NCI-H524 treated with DMSO at 0.1 percent for 48 hours (cell line): ENCODE measurements at places on chromosomes 4 and X.
A peak's percentile ranks its signal among the peaks of the same experiment; 100 is the strongest.

- peak; percentile 4 for DNase-seq
These were observed 98.2 kb upstream of the PRKX start for GRCh38 chrX:3811331-3812311.

DNA sequence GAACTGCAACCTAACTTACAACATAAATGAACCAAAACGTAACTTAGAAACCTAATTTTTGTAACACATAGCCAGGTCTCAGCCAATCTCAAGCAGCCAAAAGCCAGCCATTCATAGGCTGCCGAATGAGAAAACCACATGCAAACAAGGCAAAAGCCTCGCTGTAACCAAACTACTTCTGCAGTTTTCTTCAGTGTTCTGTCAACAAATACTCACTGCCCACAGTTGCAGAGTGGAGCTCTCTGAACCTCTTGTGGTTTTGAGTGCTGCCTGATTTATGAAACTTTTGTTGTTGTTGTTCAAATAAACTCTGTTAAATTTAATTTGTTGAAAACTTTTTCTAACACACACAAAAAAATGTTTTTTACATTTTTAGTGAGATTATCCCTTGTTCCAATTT lies 251.2 kb downstream of the PAPSS1 start:
- DNase-seq: no peak

GRCh38 chr4:2595952-2596552 lies 59.6 kb downstream of the FAM193A start:
- no peak for DNase-seq

DNA sequence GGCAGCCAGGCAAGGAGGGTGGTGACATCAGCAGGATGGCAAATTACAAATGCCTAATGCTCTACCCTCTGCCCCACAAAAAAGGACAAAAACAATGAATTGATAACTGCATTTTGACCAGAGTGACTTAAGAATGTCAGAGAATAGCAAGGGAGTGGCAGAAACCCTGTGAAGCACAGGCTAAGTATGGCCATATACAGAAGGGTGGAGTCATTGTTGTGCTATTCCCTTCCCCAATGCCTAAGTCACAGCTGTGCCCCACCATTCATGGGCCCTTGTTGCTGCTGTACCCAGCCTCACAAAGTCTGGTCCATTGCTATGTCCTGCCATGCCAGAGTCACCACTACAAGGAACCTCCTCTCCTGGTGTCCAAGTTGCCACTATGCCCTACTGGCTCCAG lies 123.1 kb downstream of the NEK1 start:
- DNase-seq: no peak

DNA sequence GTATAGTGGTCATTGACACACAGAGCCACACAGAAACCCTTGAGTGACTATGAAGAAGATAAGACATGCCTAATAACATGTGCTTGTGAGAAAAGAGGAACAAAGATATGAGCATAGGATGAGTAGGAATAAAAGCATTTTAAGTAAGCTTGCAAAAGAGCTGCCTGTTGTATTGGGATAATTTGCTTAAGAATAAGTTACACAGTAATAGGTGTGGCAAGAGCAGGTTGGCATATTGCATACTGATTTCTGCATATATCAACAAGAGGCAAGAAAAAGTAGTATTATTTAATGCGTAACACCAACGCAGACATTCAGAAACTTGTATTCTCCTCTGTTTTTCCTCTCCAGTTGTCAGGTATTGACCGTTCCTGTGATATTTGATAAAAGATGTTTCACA lies 111.5 kb upstream of the UGT8 start:
- DNase-seq: no peak

- DNase-seq: no peak
These were observed 3.2 kb downstream of the DGKQ start for GRCh38 chr4:970046-970745.

DNA sequence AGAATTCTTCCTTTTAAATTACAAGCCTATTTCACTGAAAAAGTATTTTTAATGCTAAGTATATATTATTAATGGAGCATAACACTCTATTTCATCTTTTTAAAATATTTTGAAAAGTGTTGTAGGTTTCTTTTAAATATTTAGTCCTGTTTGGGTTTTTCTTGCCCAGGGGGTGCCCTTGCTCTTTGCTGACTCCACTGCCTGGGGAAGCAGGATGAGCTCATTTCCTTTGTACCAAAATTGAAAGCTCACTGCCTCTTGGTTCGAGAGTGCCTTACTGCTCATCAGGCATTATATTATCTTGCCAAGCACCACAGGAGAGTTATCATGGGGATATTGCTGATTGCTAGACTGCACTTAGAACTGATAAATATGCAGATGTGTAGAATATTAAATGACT lies 819.2 kb downstream of the PCDH18 start:
- no peak for DNase-seq

DNA sequence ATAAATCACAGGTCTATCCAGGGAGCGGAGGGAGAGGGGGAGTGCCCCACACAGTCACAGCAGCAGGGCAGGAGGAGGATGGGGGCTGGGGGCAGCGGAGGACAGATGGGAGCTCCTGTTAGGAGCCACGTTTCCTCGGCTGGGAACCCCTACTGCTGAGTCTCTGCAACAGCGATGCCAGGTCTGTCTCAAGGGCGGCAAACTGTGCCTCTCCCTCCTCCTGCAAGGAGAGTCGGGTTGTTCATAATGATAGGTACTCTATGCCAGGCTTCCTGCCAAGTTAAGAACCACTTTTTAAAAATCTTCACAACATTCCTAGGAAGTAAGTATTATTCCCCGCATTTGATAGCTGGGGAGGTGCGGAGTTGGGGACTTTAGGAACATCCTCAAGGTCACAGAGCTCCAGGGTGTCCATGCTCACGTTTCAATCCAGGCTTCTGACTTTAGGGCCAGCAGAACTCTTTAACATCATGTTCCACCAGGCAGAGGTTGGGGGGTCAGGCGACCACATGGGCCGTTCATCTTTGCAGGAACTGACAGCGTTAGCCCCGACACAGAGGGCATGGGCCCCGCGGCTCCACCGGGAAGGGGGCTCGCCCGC lies 98.3 kb upstream of the MAML3 start:
- DNase-seq: peak; percentile 67

- no peak for DNase-seq
These were observed 101.0 kb downstream of the GPAT3 start for GRCh38 chr4:83636930-83637329.

GRCh38 chr4:139789096-139789654 lies 123.6 kb downstream of the MGST2 start:
- DNase-seq: no peak

- no peak for DNase-seq
These were observed 672 bp downstream of the TCEAL3 start for GRCh38 chrX:103608306-103608963.

GRCh38 chrX:35098419-35098818 lies 155.8 kb downstream of the FAM47B start:
- DNase-seq: no peak

- DNase-seq: no peak
These were observed 152.0 kb upstream of the SLC4A4 start for GRCh38 chr4:71186566-71187403.

DNA sequence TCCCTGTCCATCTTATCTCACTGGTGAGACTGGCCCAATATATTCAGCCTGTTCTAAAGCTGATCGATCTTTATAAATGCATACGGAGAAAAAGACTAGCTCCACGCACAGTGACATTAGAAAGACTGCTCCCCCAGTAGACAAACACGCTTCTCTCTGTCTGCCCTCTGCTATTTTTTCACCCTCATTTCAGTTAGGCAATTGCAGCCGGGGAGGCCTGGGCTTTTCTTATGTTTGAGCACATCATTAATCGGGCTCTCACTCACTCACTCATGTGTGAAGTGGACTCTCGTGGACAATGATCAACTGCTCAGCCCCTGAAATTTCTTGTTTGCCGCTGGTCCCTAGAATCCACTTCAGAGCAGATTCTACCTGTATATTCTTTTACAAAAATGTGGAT lies 824.7 kb upstream of the TENM3 start:
- DNase-seq: no peak

GRCh38 chrX:102995316-102995715 lies 58.2 kb downstream of the RAB40AL start:
- DNase-seq: no peak

GRCh38 chrX:4710618-4711433 lies 997.4 kb upstream of the PRKX start:
- DNase-seq: no peak

DNA sequence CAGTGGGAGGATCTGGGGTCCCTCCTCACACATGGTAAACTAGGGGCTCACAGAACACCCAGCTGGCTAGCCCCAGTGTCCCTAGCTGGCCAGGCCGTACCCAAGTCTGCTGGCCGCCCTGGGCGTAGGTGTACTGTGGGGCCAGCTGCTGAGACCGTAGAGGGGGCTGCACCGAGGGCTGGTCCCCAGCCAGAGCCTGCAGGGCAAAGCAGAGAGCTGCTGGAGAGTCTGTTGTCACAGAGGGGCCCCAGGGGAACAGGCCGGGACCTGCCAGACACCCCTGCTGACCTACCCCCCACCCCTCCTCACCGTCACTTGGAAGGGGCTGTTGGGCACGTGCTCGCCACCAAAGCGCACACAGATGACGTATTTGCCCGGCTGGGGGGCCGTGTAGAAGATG lies 19.9 kb downstream of the FLNA start:
- DNase-seq: no peak

- DNase-seq: no peak
These were observed 42.4 kb downstream of the RHOXF2 start for GRCh38 chrX:120200851-120201250.

DNA sequence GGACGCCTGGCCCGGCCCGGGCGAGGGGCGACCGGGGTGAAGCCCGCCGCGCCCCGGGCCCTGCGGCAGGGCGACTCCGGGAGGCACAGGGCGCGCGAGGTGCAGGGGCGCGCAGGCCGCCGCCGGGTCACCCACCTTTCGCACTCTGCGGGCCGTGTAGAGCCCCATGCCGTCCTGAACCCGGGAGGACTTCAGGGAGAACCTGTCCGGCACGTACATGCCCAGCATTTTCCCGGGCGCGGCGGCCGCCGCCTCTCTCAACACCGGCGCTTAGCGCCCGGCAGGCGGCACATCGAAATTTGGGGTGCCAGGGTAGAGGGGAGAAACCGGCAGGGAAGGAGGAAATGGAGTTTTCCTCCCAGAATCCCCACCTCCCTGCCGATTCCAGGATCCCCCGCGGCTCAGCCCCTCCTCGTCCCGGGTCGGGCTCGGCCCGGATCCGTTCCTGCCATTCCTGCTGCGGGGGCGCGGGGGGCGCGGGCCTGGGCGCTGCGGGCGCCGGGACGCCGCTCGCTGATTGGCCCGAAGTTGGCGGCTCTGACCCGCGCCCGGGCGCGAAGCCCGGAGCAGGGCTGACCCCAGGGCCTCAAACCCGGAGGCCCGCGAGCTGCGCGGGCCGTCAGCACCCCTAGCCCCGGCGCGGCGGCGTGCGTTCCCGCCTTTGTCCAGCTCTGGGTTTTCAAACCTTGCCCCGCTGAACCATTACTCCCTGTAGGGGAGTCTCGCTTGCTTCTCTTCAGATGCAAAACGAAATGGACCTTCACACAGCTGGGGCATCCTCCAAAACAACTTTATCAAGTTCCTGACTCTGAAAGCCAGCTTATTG lies at the start of gene PRDM5:
PRDM5 (minus strand) TSS at position 346 of the 826 bp plus-strand sequence; CDS start at position 228, 118 bp downstream.
- no peak for DNase-seq

DNA sequence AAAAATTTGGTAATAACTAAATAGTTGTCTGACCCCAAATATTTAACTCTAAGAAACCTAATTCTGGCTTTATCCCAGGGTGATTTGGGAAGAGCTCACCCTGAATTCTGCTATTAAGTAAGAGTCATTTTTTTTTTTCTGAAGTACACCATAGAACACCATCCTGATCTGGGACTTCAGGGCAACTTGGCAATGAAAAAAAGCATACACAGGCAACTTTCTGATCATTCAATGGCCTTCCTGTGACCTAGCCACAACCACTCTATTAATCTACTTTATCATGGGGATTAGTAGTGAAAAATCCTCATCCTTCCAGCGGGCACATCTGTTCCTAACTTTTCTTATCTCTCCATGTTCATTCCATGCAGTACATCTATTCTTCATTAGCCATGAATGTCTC lies 333.2 kb upstream of the MAD2L1 start:
- DNase-seq: no peak

DNA sequence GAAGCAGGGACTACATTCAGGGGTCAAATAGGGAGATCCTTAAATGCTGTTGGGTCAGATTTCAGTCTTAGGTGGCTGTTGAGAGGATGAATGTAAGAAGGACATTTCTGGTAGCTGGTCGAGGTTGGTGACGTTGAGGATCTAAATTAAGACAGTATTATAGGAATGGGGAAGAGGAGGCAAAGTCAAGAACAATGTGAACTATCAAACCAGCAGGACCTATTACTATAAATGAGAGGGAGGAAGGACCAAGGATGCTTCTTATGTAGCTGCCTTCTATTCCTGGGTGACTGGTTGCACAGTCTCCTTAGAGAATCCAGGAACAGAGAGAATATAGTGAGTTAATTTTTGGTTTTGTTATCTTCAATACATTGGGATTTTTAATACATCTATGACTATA lies 118.5 kb upstream of the BMPR1B start:
- DNase-seq: no peak

GRCh38 chrX:136126872-136127406 lies 20.4 kb upstream of the FHL1 start:
- DNase-seq: no peak

GRCh38 chrX:22389556-22390179 lies 117.0 kb downstream of the CBLL2 start:
- no peak for DNase-seq

- DNase-seq: no peak
These were observed 72.9 kb downstream of the CLDN34 start for GRCh38 chrX:10039821-10040793.

GRCh38 chr4:149347139-149347538 lies 468.5 kb downstream of the IQCM start:
- DNase-seq: no peak

- DNase-seq: no peak
These were observed 34.4 kb upstream of the HMX1 start for GRCh38 chr4:8905773-8906667.

DNA sequence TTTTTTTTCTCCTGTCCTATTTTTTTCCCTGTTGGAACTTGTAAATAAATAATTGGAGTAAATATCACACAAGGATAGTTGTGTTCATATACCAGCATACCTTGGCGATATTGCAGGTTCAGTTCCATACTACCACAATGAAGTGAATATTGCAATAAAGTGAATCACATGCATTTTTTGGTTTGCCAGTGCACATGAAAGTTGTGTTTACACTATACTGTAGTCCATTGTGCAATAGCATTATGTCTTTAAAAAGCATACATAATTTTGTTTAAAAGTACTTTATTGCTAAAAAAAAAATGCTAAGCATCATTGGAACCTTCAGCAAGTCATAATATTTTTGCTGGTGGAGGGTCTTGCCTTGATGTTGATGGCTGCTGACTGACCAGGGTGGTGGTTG lies 88.6 kb downstream of the GSTCD start:
- no peak for DNase-seq

GRCh38 chrX:38273453-38273852 lies 52.8 kb upstream of the SRPX start:
- DNase-seq: no peak

DNA sequence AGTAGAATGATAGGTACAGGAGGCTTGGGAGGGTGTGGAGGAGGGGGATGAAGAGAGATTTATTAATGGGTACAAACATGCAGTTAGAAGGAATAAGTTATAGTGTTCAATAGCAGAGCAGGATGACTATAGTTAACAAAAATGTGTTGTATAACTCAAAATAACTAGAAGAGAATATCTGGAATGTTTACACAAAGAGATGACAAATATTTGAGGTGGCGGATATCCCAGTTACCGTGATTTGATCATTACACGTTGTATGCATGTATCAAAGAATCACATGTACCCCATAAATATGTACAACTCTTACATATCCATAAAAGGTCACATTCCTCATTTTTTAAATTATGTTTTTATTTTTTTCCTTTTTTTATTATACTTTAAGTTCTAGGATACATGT lies 456.6 kb downstream of the MAGEB5 start:
- DNase-seq: no peak

GRCh38 chrX:27918799-27919198 lies 62.5 kb downstream of the DCAF8L1 start:
- no peak for DNase-seq
